Immature natural killer cell (primary cell): ENCODE measurements at places on chromosomes 5 and 9.

- no peaks in the 10 kb centered on the region for H3K4me1 ChIP-seq
- H3K27ac ChIP-seq, result no peak overlapping the region
- H3K36me3 ChIP-seq, result no peaks in the 10 kb centered on the region
- DNase-seq, result no peak
- no peak overlapping the region for H3K4me3 ChIP-seq
Observed at GRCh38 chr5:152804179-152804578, 399.1 kb upstream of the NMUR2 start.

- H3K4me1 ChIP-seq, result no peaks in the 10 kb centered on the region
- H3K27me3 ChIP-seq, result no peaks in the 10 kb centered on the region
- H3K36me3 ChIP-seq, result no peaks in the 10 kb centered on the region
- H3K27ac ChIP-seq, result no peak overlapping the region
- no peak for DNase-seq
- H3K4me3 ChIP-seq, result no peak overlapping the region
Observed at GRCh38 chr9:87610200-87611155, 112.8 kb downstream of the DAPK1 start.

GRCh38 chr9:128690684-128691034 lies 1.6 kb downstream of the SET start:
- peak overlapping the region; percentile 97 for H3K4me3 ChIP-seq
- peaks cover 22% of the 10 kb centered on the region for H3K36me3 ChIP-seq

DNA sequence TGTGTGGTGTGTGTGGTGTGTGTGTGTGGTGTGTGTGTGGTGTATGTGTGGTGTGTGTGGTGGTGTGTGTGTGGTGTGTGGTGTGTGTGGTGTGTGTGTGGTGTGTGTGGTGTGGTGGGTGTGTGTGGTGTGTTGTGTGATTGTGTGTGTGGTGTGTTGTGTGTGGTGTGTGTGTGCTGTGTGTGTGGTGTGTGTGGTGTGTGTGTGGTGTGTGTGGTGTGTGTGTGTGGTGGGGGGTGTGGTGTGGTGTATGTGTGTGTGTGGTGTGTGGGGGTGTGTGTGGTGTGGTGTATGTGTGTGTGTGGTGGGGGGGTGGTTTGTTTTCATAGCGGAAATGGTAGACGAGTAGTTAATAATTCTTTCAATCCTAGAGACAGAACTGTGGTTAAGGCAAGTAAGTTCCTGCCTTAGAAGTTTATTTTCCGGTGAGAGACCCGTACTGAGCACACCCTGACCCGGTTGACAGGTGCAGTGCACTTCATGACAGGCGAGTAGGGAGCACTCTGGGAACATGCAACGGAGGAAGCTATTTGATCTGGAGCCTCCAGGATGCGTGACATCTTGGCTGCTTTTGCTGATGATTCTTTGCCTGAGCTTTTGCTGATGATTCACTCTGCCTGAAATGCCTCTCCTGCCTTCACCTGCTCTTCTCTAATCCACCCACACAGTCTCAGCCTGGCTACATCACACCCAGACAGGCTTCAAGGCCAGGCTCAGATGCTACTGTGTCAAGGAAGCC lies 21.7 kb upstream of the FAT2 start:
- peaks cover 20% of the 10 kb centered on the region for H3K4me1 ChIP-seq
- H3K27ac ChIP-seq, result peak overlapping the region; percentile 92
- no peak overlapping the region for H3K4me3 ChIP-seq
- no peaks in the 10 kb centered on the region for H3K36me3 ChIP-seq
- no peak for DNase-seq

DNA sequence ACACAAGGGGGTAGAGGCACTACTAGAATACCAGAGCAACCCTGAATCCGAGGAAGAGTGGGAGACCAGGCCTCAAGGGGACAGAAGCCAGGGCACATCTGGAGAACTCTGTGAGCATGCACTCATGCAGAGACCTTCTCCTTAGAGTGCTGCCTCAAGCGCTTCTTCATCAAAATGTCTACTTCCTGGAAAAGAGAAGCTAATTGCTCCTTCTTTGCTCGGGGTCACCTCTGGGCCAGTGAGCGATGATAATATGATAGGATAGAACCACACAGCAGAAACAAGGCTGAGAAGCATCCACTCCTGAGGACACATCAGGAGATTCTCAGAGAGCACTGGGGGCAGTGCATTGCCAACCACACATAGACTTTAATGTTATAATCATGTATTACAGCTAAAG lies 23.7 kb upstream of the LMNB1 start:
- no peak for DNase-seq
- H3K36me3 ChIP-seq, result no peaks in the 10 kb centered on the region
- peaks cover 2% of the 10 kb centered on the region for H3K27me3 ChIP-seq
- H3K27ac ChIP-seq, result no peak overlapping the region

GRCh38 chr5:74966141-74967026 lies 86.0 kb downstream of the GCNT4 start:
- H3K27ac ChIP-seq, result no peak overlapping the region
- H3K27me3 ChIP-seq, result peaks cover 8% of the 10 kb centered on the region
- H3K36me3 ChIP-seq, result no peaks in the 10 kb centered on the region
- no peaks in the 10 kb centered on the region for H3K4me1 ChIP-seq

DNA sequence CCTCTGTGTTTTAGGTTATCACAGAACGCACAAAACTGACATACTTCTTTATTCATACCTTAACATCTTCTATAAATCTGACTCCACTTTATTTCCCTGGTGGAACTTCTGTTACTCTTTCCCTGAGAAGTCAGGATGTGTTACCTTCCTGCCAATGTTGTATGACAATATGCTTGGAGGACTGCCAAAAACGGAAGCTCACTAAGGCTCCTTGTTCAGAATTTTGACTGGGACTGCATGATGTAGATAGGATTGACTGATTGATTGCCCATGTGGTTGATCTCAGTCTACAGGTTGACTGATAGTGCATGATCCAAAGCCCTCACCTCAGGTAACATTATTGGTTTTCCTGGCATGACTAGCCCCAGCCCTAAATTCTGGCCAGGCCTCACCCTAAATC lies 319.4 kb downstream of the TLR4 start:
- no peaks in the 10 kb centered on the region for H3K36me3 ChIP-seq
- no peaks in the 10 kb centered on the region for H3K4me1 ChIP-seq
- H3K27me3 ChIP-seq, result no peaks in the 10 kb centered on the region
- DNase-seq, result no peak
- H3K4me3 ChIP-seq, result no peak overlapping the region

DNA sequence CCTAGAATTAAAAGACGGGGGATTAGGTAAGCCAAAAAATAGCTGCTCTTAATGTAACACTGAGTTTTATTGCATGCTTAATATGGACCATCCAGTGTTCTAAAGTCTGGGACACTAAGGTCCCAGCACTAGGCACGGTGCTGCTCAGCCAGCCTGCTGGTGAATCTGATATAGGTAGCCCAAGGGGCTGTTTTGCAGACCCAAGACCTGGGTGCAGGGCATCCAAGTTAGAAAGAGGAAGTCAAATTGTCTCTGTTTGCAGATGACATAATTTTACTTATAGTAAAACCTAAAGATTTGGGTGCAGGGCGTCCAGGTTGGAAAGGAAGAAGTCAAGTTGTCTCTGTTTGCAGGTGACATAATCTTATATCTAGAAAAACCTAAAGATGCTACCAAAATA lies 17.8 kb downstream of the IFNA5 start:
- peaks cover 12% of the 10 kb centered on the region for H3K27me3 ChIP-seq
- H3K4me1 ChIP-seq, result no peaks in the 10 kb centered on the region
- DNase-seq, result no peak
- H3K36me3 ChIP-seq, result no peaks in the 10 kb centered on the region
- H3K4me3 ChIP-seq, result no peak overlapping the region

- DNase-seq, result no peak
- H3K4me3 ChIP-seq, result no peak overlapping the region
- no peaks in the 10 kb centered on the region for H3K4me1 ChIP-seq
- H3K36me3 ChIP-seq, result peaks cover 4% of the 10 kb centered on the region
- no peak overlapping the region for H3K27ac ChIP-seq
Observed at GRCh38 chr5:8934455-8934854, 611.4 kb downstream of the SEMA5A start.
